ENCODE measurements at places on chromosomes 1 and 21.

- DNase-seq: no peak
Measured at GRCh38 chr1:152533327-152533938, 19.2 kb downstream of the CRCT1 start.

- no peak for DNase-seq
Measured at GRCh38 chr1:210359255-210359654, 30.6 kb downstream of the HHAT start.

GRCh38 chr1:232211149-232211548 lies 418.8 kb downstream of the SIPA1L2 start:
- no peak for DNase-seq

- DNase-seq: no peak
Measured at GRCh38 chr1:35215346-35215745, 22.4 kb upstream of the SFPQ start.

DNA sequence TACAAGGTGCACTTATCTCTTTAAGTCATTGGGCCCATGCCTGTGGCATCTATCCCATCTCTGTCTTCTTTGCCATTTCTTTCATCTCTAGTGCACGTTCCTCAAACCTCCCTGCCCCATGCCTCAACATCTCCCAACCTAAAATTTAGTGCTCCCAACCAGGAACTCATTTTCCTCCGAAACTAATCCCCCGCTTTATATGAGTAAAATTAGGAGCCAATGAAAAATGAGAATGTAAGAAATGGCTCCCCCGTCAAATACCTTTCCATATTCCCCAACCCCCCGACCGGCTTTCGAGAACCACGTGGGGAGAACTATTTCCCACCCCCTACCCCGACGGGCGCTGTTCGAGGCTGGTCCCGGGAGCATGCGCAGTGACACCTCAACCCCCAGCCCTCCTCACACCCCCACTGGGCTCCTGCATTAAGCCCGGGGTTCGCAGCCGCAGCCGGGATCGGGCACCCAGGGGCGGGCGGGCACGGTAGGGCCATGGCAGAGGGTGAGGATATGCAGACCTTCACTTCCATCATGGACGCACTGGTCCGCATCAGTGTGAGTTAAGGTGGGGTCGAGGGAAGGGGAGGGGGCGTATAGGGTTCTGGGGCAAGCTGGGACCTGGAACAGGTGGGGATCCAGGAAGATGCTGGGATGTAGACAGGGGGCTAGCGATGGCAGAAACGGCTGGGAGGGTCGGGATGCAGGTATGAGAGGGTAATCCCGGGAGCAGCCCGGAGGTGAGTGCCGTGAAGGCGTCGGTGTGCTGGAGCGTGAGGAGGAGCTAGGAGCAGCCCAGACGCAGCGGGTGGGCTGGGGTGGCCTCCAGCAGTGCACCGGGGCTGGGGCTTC lies at the start of gene TRIM46:
TSS of gene TRIM46 (plus strand) at position 372 of the 846 bp plus-strand sequence. CDS start at position 490, 118 bp downstream.
- peak; percentile 36 for DNase-seq

DNA sequence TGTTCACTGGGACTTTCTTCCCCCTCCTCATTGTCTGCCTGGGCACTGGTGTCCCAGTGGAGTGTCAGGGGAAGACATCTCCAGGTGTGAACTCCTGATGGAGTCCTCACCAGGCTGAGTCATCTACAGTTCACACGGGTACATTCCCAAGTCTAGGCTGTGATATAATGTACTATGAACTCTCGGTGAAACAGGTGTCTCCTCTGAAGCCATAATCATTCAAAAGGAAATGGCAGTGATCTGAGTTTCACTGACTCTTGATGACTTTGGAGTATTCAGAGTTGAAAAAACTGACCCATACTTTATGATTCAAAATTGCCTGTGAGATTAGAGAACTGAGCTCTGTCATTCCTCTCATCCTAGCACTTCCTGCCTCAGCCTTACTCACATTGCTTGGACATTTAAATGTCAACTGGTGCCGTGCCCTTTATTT lies 9.1 kb downstream of the LAMC2 start:
- DNase-seq: no peak

DNA sequence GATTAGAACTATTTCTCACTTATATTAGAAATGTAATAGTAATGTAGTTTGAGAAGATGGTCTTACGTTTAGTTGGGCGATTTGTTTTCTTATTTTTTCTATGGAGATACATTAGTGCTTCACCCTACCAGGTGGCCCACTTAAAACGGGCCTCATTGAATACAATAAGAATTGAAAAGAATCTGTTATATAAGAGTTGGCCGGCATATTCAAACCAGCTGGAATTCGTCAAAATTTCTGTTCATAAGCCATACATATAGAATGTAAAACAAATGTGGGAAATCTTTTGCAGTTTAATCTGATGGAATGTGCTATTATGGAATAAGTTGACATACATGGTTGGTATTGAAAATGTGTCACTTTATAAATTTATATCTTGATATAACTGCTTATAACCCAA lies 96.4 kb upstream of the C1orf105 start:
- DNase-seq: no peak

DNA sequence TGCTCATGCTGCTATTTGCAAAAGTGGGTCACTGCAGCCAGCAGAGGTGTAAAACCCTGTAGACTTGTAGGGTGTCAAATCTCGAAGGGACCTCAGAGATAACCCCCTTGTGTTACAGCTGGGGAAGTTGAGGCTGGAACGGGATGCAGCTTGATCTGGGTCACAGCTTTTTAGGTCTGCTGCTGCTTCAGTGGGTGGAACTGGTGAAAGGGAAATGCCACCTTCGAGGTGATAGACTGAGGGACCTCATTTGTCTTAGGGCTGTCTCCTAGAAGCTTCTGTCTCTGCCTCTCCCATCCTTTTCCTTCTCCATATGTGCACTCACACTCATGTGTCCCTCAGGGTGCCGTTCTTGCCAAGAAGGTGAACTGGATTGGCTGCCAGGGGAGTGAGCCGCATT lies 35.4 kb downstream of the QSOX1 start:
- DNase-seq: peak; percentile 1

- no peak for DNase-seq
Measured at GRCh38 chr1:20100632-20101355, 18.5 kb downstream of the PLA2G2D start.

- DNase-seq: no peak
Measured at GRCh38 chr21:28910280-28910887, 82.3 kb downstream of the LTN1 start.

DNA sequence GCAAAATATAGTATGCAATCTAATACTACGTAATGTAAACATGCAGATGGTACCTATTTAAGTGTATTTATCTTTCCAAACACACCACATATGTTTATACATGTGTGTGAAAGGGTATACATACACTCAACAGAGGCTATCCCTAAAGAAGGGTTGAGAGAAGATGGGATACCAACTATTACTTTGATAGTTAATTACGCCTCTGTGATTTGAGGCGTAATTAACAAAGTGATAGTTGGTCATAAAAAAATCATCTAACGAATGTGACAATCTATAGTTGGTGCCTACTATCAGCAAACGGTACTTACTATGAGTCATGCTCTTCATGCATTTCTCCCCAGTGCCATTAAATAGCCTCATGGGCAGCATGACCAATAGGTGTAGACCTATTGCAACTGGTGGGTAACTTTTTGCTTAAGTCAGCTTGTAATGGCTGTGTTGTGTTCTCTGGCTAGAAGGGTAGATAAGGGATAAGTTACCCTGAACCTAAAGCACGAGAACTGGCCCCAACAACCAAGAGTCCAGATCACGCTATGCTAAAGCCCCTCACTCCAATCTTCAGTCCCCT lies 15.3 kb downstream of the RCAN1 start:
- no peak for DNase-seq

- no peak for DNase-seq
Measured at GRCh38 chr1:230863449-230863848, 4.9 kb downstream of the C1orf198 start.

DNA sequence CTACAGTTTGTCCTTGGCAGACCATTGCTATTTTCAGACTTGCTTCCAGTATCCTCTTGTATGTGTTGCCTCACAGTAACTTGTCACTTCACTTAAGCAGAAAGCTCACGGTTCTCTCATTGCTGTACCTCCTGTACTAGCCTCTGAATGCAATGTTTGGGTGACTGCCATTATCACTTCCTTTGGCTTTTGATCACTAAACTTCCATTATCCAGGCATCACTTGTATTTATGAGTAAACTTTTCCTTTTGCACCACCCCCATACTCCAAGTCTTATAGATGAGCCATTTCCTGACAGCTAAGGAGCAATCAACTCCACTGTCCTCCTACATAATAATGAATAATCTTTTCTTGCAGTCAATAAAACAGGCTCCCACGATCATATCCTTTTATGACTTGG lies 255.3 kb downstream of the PDE4B start:
- no peak for DNase-seq

DNA sequence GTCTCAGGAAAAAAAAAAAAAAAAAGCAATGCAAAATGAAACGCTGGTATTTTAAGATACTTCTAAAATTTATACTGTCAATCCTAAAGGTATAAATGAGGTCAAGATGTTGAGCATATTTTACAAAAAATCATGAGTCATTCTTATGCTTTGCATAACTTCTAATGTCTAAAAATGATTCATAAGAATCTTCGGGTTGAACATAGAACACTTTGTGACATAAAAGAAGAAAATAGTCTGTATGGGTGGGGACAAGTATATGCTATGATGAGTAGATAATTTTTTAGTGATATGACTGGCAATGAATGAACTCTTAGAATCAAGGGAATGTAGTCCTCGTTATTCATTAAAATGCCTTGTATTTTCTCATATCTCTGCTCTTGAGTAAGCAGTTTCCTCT lies 416.9 kb upstream of the USP24 start:
- no peak for DNase-seq

- no peak for DNase-seq
Measured at GRCh38 chr1:201970334-201971159, 11.9 kb upstream of the RNPEP start.

- DNase-seq: no peak
Measured at GRCh38 chr1:179779645-179780272, 36.7 kb downstream of the FAM163A start.

DNA sequence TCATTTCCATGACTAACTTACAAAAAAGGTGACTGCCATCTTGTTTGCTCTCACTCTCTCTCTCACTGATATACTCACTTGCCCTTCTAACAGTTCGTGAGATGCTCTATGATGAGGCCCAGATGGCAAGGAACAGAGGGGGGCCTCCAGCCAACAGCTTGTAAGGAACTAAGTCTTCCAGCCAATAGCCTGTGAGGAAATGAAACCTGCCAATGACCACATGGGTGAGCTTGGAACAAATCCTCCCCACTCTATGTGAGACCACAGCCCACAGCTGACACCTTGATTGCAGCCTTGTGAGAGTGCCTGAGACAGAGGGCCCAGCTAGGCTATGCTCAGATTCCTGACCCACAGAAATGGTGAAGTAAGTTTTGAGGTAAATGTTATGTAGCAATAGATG lies 153.7 kb downstream of the HHIPL2 start:
- DNase-seq: no peak

DNA sequence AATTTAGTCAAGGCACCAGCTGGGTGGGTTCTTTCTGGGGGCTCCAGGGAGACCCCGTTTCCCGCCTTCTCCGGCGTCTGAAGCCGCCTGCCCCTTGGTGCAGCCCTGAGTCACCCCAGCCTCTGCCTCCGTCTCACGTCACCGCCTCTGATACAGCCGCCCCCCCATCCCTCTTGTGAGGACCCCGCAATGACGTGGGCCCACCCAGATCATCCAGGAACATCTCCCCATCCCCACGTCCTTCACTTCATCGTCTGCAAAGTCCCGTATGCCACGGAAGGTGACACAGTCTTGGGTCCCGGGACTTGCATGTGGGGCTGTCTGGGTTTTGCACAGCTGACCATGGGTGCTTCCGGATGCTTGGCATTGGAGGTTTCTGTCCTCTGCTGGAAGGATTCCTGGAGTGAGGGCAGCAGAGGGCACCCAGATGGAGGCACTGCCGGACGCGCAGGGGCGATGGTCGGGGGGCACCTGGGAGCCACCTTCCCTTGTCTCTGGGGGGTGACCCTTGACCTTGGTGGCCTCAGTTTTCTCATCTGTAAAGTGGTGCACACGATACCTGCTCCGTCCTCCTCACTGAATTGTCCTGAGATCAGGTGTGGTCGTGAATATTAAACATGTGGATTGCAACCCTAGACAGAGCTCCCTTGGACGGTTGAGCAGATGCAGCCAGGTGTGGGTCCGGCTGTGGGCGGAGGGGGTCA lies 58.8 kb downstream of the PRKCZ start:
- DNase-seq: no peak

- no peak for DNase-seq
Measured at GRCh38 chr1:163864207-163864606, 542.5 kb downstream of the NUF2 start.

GRCh38 chr1:54348700-54349021 lies 57.5 kb downstream of the SSBP3 start:
- DNase-seq: no peak

DNA sequence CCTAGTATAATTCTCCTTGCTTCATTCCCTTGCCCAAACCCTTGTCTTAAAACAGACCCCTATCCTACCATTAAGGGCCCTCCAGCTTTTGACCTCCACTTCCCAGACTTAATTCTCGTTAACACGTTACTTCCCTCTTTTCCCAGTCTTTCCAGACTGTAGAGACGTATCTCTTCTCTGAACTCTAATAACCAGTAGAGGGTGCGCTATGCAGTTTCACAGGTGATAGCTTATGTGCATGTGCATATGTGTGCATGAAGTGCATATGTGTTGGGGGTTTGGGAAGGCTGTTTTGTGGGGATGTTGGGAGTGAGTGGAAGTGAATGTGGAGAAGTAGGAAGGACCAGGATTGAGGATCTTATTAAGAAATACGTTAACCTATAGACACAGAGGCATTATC lies 78.1 kb upstream of the CCDC190 start:
- no peak for DNase-seq

DNA sequence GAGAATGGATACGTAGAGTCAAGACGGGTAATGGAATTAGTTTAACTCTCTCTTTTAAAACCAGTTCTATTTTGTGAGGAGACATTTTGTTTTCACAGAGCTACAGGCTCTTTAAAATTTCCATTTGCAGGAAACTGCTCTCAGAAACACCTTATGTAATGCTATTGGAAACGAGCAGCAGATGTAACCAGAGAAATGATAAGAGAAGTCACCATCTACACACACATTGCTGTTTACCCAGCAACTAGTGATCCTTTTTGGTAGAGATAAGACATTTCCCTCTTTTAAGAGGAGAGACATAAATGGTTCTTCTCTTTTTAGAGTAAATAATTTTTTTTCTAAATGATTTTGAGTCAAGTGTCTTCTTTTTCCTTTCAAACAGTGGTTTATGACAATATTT lies 80.6 kb downstream of the KCTD3 start:
- DNase-seq: no peak

DNA sequence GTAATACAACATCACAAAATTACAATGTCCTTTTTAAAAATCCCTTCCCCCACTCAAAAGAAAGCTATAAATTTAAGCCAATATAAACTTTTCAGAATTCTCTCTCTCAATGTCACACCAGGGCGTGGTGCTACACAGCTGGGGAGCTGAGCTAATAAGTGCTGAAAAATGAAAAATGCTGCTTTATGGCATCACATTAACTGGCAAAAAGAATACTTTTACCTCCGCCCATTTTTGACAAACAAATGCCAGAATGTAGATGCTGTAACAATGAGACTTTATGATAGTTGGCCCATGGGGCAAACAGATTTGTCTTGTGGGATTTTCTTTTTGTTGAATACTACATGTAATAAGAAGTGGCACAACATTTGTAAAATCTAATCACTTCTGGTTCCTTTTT lies 12.7 kb upstream of the LYPLAL1 start:
- DNase-seq: no peak

- DNase-seq: no peak
Measured at GRCh38 chr1:229437443-229437842, 3.5 kb upstream of the ACTA1 start.
